ENCODE measurements at places on chromosomes 16 and 17. TPM values are rescaled to one million over a fixed set of nuclear protein-coding genes. Genes with fewer than 3 reads are reported as not detected.

DNA sequence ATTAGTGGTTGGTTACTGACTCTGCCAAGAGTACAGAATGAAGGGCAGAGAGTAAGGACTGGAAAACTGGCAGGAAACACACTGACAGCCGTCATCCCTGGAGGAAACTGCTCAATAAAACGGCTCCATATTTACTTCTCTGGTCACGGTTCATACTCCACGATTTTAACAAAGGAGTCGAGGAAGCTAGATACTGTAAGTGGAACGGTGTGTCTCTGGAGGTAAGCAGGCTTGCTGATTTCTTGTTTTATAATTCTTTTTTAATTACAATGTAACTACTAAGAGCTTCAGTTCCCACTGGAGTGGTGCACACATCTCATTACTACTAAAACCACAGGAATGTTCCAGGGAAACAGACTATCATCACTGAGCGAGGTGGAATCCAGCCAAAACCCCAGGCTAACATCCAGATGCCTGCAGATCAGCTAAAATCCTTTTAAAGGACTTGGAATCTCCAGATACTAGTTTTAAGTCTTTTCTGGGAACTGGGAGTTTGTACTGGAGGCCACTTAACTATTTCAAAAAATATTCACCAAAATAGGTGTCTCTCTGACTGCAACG, 17.8 kb downstream of the SERPINF1 start:
- DNase-seq = no peak

GRCh38 chr17:71681427-71682173, 439.2 kb upstream of the SOX9 start:
- DNase-seq = no peak

GRCh38 chr16:82833378-82833993, 206.7 kb downstream of the CDH13 start:
- no peak for DNase-seq

DNA sequence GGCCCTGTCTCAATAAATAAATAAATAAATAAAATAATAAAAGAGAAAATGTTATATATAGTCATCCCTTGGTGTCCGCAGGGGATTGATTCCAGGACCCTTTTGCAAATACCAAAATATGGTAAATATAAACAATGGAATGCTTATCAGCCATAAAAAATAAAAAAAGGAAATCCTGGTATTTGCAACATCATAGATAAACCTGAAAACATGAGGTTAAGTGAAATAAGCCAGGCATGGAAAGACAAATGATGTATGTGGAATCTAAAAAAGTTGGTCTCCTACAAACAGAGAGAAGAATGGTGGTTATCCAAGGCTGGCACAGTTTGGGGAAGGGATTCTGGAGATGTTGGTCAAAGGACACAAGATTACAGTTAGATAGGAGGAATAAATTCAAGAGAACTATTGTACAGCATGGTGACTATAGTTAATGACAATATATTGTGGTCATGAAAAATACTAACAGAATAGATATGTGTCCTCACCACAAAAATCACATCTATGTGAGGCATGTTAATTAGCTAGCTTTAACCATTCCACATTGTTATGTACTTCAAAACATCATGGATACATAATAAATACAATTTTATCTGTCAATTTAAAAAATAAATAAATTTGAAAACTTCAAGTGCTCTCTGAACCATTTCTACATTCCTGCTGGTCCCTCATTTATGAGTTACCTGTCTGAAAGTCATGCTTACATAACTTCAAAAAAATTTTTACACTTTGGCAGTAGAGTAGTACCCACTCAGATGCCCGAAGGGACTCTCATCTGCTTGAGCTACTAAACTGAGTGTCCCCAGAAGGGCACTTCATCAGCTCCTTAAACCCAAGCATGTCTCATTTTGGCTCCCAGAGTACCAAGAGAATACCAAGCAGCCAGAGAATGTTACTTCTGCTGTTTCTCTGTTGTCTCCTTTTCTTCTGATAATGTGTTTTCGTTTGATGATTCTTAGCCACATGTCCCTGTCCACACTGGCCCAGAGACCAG, 26.6 kb downstream of the N4BP1 start:
- no peak for DNase-seq

CASKIN1 gene
- 0.18 TPM for total RNA-seq

CSH2 gene
- not detected for total RNA-seq

MRPL10 gene
- total RNA-seq = 50.5 TPM

KRT14 gene
- total RNA-seq = not detected

XYLT1 gene
- 6.0 TPM for total RNA-seq
